ENCODE measurements at places on chromosomes 16 and 17.

DNA sequence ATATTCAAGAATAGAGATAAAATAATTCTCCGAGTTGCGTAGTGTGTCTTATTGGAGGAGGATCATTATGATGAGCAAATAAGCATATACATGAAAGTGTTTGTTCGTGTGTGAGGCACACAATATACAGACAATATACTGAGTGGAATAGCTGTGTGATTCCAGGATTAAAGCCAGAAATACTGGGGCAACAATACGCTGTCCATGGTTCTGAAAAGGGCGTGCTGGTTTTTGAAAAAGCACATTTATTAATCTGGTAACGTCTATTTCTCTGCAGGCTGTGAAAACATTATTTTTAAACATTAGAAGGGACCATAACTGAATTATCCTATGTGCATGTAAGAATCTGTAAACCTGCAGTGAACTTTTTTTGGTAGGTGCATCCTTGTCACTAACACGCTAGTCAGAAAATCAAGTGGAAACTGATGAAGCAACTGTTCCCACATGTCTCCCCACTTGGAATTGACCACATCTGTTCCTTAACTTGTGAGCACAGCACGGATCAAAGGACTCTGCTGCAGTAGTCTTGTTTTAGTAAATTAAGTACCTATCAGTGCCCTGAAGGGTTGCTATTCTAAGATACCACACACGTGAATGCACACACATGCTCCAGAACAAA lies 346.0 kb downstream of the GRIN2A start:
- peak; percentile 17 for DNase-seq

GRCh38 chr16:17339764-17340541 lies 130.8 kb downstream of the XYLT1 start:
- DNase-seq = no peak

- DNase-seq = no peak
These were observed 83.9 kb downstream of the YPEL2 start for GRCh38 chr17:59415397-59415796.

- DNase-seq = peak; percentile 97
These were observed 1.5 kb upstream of the ARHGDIG start for GRCh38 chr16:278863-279366.

DNA sequence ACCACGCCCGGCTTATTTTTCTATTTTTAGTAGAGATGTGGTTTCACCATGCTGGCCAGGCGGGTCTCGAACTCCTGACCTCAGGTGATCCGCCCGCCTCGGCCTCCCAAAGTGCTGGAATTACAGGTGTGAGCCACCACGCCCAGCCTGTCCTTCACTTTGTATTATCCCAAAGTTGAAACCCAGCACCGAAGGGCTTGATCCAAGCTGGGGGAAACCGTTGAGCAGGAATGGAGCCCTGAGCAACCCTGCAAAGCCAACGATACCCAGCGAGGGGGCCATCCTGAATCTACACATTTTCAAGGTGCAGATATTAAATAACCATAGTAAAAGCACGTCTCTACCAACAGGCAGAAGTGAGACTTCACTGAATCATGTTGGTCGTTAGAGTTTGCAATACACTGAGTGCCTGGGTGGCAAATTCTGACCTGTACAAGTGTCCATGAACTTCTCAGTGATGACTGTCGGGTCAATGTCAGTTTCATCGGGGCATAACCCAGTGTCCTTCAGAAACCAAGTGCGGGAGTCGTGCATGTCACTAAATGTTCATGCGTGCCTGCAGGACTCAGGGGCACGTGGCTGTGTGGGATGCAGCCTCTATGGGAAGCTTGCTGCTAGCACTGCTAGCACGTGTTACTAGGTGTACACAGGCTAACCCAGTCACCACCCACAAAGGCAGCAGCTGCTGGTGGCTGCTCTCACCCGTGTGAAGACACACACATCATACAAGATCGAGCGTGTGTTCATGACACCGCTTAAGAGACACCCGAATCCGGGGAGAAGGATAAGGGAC lies 10.5 kb upstream of the RBFOX3 start:
- DNase-seq = no peak

GRCh38 chr17:50917418-50917743 lies 51.2 kb upstream of the TOB1 start:
- DNase-seq = no peak

Data from hematopoietic multipotent progenitor cell treated with erythropoietin and hydrocortisone succinate and interleukin-3 and kit ligand, for 8 days (in vitro differentiated cells).